Suppressor macrophage treated with lipopolysaccharide for 4 hours (primary cell): ENCODE measurements at places on chromosomes 7 and 10.
A peak's percentile ranks its signal among the peaks of the same experiment; 100 is the strongest.

DNA sequence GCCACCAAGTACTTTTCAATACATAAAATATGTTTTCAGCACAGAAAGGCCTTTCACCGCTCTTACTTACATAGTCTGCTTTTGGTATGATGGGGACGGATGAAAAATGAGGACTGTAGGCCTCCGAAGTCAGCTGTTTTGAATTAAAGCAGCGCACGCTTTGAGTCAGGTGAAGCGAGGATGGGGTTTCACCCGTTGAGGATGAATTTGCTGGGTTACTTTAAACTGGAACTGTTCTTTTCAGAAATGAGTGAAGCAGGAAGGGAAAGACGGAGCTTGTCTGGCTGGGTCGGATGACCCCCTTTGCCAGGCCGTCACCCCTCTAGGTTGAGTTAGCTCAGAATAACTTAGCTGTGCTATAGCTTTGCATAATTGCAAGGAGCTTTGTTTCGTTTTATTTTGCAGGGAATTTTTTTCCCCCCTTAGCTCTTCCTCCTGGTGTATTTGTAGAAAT lies 40.0 kb downstream of the CUX1 start:
- DNase-seq = peak; percentile 51

DNA sequence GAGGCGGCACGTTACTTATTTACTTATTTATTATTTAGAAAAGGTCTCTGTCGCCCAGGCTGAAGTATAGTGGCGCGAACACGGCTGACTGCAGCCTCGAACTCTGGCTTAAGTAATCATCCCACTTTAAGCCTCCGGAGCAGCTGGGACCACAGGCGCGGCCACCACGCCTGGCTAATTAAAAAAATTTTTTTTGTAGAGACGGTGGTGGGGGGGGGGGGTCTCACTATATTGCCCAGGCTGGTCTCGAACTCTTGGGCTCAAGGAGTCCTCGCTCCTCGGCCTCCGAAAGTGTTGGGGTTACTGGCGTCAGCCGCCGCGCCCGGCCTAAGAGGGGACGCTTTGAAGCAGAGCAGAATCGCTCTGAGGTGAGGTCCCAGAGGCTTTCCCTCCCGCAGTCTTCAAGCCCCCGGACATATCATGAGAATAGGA lies 675 bp upstream of the FRAT2 start:
- DNase-seq = no peak

DNA sequence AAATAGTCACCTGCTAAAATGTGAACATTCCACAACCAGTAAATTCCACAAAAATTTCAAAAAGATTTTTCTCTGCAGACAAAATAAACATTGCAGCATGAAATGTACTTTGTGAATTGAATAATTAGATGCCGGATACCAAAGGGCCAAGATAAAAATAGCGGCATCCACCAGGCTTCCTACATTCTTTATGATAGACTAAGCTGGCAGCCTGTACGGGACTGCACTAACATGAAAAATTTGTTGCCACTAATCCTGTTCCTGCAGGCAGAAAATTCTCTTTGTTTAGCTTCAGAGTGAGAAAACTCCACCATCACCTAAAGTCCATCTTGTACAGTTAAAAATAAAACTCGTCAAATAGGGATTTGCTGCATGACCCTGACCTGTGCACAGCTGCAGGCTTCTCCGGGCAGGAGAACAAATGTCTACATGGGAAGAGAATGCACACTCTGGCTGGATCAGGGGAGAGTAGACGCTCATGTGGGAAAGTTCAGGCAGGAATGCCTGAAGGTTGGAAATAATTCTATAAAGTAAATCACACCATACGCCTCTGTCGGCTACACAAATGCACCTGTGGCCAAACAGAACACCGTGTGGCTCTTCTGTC lies 15.6 kb upstream of the ADO start:
- no peak for DNase-seq

DNA sequence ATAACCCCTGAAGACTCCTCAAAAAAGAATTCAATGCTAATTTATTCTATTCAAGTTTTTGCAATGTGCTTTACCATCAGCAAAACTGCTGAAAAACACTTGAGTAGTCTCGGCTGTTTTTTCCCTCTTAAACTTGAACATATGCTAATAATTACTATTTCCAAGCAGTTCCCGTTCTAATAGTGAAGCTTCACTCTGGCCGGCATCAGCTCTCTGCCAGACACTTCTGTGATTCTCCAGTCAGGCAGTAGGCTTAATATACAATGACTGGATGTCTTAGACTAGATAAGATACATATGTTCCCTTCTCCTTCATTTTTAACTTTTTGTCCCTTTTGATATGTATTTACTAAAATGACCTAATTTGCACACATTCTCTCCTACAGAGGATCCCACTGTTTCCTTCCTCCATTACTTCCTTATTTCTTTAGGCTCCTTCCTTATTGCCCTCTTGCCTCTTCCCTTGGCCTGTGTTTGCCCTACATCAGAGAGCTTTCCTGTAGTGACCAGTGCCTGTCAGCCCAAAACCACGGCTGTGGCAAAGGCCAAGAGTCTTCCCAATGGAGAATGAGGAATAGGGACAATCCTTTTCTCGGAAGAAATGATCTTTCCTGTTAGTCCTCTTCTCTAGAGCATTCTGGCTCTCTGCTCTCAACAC lies 23.5 kb downstream of the HEPACAM2 start:
- DNase-seq = peak; percentile 18

DNA sequence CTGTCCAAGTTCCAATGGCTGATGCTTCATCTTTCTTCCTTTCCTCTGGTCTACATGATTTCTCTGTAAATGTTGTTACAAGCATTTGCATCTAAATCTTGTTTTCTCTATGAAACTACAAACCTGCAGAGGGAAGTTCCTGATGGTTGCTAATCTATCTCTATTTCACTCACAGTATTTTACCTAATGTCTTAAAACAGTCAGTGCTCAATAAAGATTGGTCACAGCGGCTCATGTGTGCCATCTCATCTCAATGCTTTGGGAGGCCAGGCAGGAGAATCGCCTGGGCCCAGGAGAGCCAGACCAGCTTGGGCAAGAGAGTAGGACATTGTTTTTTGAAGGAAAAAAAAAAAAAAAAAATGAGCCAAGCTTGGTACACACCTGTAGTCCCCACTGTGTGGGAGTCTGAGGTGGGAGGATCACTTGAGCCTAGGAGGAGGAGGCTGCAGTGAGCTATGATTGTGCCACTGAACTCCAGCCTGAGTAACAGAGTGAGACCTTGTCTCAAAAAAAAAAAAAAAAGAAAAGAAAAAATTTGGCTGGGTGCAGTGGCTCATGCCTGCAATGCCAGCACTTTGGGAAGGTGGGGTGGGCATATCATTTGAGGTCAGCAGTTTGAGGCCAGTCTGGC lies 71.3 kb upstream of the ARMC3 start:
- no peak for DNase-seq

DNA sequence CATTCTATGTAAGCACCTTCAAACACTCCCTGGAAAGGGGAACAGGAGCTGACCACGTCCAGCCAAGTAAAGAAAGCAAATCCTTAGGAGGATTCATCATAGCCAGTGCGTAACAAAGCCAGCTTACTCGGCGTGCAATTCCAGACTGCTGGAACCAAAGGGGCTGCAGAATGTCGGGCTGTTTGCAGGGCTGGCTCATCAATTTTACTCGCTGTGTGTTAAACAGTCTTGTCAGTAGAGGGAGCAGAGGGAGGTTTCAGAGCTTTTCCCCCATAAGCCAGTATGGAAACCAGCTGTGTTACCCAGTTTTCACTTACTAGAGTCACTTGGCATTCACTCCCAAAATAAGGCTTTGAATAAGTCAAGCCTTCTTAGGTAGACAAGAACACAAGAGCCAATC lies 127.1 kb downstream of the KMT2E start:
- DNase-seq = no peak

- DNase-seq = no peak
These were observed 224.3 kb downstream of the THSD7A start for GRCh38 chr7:11607686-11608085.

- DNase-seq = peak; percentile 61
These were observed 84.0 kb downstream of the NRBF2 start for GRCh38 chr10:63217120-63217605.

DNA sequence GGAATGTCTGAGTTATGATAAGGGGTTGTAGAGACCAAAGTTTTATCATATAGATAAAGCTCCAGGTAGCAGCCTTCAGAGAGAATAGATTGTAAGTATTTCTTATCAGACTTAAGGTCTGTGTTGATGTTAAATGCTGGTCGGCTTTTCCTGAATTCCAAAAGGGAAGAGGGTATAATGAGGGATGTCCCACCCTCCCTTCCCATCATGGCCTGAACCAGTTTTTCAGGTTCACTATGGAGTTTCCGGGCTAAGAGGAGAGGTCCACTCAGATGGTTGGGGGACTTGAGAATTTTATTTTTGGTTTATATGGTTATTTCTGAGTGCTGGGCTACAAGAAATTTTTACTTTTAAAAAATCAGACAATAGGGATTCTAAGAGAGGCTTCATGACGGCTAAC lies 45.2 kb downstream of the HERPUD2 start:
- DNase-seq = no peak

- DNase-seq = no peak
These were observed 270.7 kb downstream of the RPS24 start for GRCh38 chr10:78304091-78305045.

- no peak for DNase-seq
These were observed 421.3 kb upstream of the GALNT17 start for GRCh38 chr7:70710651-70711050.

DNA sequence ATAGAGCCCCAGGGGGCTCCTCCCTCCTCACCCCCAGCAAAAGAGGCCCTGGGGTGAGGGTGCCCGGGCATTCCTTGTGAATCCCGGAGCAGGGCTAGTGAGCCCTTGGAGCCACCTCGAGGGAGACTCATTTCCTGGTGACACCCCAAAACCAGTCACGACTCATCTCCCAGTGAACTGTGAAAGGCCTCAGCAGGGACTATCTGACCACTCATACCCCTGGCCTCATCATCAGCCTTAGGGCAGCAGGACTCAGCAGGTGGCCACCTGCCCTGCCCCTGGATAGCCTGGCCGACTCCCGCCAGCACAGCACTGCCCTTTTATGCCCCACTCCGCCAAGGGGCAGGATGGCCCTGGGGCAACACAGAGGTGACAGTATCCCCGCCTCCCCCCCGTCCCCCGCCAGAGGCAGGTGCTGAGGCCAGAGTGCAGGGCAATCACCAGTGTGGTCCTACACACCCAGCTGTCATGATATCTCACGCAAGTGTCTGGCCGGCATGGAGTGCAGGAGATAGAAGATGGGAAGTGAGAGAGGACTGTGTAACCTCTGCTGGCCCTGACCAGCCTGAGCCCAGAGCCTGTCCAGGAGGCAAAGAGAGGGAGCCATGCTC lies 3.2 kb downstream of the SNCG start:
- no peak for DNase-seq

- DNase-seq = no peak
These were observed 403.5 kb upstream of the ANKRD30A start for GRCh38 chr10:36721871-36722270.

DNA sequence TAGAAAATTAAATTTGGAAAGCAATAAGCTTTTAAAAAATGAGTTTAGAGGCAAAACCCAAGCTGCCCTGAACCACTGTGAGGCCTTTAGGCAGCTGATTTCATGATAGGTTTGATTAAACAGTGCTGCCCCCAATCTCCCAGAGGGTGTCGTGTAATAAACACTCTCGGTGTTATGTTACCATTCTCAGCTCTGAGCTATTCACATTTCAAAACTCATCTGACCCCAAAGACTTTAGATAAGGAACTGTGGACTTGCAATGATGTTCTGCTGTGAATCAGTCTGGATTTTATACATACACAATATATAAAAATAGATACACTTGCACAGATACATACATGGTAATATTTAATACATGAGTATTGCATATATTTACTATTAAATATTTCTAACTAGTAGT lies 120.4 kb downstream of the MALRD1 start:
- no peak for DNase-seq

- no peak for DNase-seq
These were observed 80.0 kb upstream of the DNAAF5 start for GRCh38 chr7:646487-646886.

- DNase-seq = no peak
These were observed 157.0 kb upstream of the ADO start for GRCh38 chr10:62647375-62648092.

- no peak for DNase-seq
These were observed 21.7 kb downstream of the SCD start for GRCh38 chr10:100368721-100369120.

DNA sequence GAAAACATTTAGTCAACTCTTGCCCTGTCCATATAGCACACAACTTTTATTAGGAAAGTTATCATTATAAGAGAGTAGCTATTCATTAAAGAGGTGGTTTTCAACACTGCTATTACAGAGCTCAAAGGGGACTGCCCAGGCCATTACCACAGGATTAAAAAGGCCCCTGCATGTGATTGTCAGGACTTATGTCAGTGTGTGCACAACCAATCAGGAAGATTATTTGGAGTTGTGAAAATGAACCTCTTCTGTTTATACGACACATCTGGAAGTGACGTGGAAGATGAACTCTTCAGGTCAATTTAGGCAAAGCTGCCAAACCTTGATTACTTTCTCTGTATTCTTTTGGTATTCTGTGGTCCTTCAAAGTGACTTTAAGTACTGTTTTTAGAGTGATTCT lies 14.7 kb downstream of the CCNY start:
- peak; percentile 33 for DNase-seq

GRCh38 chr10:70114902-70115301 lies 17.7 kb downstream of the AIFM2 start:
- DNase-seq = no peak

- peak; percentile 51 for DNase-seq
These were observed 12.2 kb downstream of the PLXDC2 start for GRCh38 chr10:19828278-19829049.

GRCh38 chr7:107044347-107045194 lies at the start of gene PRKAR2B:
TSS of gene PRKAR2B (plus strand) at chr7:107044705. CDS start at chr7:107044908, 203 bp downstream.
- peak; percentile 67 for DNase-seq

DNA sequence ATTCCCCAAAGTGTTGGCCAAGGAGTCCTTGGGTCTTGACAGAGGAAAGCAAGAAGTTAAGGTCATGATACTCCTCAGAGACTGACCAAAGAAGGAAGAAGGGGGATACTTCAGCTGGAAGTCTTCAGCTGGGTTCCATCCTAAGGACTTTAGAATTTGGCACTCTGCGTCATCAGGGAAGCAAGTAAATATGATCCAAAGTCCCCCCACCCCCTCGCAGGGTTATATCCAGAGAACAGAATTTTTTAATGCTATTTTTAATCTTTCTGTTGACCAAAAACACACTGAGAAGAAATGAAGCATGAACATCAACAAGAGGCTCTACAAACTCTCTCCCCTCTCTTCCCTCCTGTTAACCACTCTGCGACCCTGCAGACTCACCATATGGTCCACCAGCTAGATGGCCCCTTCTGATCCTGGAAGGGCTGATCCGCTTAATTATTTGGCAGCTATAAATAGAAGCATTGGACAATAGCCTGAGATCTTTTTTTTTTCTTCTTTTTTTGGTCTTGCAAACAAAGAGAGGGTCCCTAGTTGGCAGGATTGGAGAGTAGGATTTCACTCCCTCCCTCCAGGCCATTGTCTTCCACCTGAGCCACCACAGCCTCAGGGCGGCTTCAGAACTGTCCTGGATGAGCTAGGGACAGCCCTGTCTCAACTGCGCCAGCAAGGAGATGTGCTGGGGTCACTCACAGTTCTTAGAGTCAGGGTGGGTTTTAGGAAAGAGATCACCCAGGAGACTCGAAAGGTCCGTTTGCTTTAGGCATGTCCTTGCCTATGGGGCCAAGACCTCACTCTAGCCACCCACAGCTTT lies 196.0 kb downstream of the KCNMA1 start:
- DNase-seq = no peak
